ENCODE measurements at places on chromosomes 1 and 21.

DNA sequence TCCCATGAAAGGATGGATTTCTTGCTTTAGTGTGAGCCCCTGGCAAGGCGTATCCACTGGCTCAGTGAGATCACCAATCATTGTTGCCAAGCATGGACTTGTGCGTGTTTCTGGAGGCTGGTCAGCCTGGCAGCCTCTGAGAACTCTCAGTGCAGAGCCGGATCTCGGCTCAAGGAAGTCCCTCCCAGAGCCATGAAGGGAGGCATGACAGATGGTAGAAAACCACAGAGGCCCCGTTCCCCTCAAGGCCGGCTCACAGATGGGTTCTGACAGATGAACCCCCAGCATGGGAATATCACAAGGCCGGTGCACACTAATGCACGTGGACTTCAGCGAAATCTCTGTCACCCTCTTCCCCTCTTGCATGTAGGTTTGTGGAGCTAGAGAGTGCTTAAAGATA, 290.5 kb downstream of the AJAP1 start:
- no peak for DNase-seq

DNA sequence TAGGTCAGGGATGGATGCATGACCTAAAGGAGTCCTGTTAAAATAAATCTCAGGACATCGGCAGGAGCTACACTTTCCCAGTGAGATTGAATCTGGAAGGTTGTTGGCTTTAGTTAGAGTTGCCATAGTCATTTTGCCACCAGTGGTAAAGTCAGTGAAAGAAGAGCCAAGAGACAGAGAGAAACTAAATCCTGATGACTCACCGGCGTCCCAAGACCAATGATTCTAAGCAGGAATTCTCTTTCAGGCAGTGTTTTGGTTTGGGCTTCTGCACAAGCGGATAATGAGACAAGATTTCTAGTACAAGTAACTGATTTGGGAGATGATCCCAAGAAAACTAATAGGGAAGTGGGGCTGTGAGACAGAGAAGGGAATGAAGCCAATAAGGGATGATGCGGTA, 88.8 kb upstream of the ETS2 start:
- DNase-seq = no peak

GRCh38 chr1:162625679-162626078, 6.6 kb upstream of the DDR2 start:
- DNase-seq = no peak

GRCh38 chr1:30413111-30413440, 310.3 kb downstream of the MATN1 start:
- no peak for DNase-seq

- DNase-seq = no peak
Measured at GRCh38 chr1:16063921-16064320, 9.5 kb downstream of the FAM131C start.

DNA sequence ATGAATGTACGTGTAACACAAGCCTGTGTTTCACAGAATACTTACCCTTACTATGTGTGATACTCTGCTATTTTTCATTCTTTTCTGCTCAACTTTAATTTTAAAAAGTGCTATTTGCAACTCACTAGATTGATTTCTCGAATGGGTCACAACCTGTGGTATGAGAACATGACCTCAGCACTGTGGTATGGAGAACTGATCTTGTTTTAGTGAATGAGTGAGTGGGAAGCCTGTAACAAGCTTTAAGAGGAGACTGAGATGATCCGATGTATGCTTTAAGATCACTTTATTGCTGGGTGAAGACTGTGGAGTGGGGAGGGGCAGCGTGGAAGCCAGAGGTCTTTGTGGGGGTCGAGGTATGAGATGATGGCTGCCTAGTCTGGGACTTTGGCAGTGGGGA, 21.6 kb downstream of the MECR start:
- DNase-seq = no peak
